Vagina (tissue), 2 donors: ENCODE measurements at places on chromosomes 16 and 17.

GRCh38 chr17:30443721-30444120, 33.5 kb upstream of the GOSR1 start:
- H3K36me3 ChIP-seq, result no peaks in the 10 kb centered on the region
- H3K4me1 ChIP-seq, result no peaks in the 10 kb centered on the region
- no peak overlapping the region for H3K27ac ChIP-seq

DNA sequence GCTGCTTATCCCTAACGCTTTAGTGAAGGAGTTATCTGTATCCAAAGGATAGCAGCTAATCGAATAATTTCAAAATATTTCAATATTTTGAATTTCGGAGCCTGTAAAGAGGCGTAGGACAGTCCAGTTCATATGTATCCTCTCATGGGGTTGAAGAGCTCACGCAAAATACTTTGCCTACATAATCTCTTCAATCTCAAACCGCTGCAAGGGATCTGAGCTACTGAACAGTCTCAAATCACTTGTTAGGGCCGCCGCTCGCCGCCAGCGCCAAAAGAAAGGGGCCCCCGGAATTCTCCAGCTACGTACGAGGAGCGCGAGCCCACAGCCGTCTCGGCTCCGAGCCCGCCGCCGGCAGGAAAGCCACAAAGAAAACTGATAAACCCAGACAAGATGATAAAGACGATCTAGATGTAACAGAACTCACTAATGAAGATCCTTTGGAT, 601 bp upstream of the RFWD3 start:
- no peak for DNase-seq
- H3K36me3 ChIP-seq, result peaks cover 14% of the 10 kb centered on the region
- peak overlapping the region; percentile 71 for H3K27ac ChIP-seq
- H3K4me1 ChIP-seq, result peaks cover 18% of the 10 kb centered on the region
- no peaks in the 10 kb centered on the region for H3K27me3 ChIP-seq

- H3K4me3 ChIP-seq, result peak overlapping the region; percentile 58
- DNase-seq, result no peak
- peaks cover 23% of the 10 kb centered on the region for H3K36me3 ChIP-seq
- H3K27ac ChIP-seq, result peak overlapping the region; percentile 91
Measured at GRCh38 chr17:17822189-17822588, 14.6 kb downstream of the SREBF1 start.

- H3K4me3 ChIP-seq, result no peak overlapping the region
- no peaks in the 10 kb centered on the region for H3K36me3 ChIP-seq
- no peak overlapping the region for H3K27ac ChIP-seq
- H3K4me1 ChIP-seq, result peaks cover 8% of the 10 kb centered on the region
- no peaks in the 10 kb centered on the region for H3K27me3 ChIP-seq
Measured at GRCh38 chr17:45949755-45950320, 49.2 kb upstream of the STH start.

DNA sequence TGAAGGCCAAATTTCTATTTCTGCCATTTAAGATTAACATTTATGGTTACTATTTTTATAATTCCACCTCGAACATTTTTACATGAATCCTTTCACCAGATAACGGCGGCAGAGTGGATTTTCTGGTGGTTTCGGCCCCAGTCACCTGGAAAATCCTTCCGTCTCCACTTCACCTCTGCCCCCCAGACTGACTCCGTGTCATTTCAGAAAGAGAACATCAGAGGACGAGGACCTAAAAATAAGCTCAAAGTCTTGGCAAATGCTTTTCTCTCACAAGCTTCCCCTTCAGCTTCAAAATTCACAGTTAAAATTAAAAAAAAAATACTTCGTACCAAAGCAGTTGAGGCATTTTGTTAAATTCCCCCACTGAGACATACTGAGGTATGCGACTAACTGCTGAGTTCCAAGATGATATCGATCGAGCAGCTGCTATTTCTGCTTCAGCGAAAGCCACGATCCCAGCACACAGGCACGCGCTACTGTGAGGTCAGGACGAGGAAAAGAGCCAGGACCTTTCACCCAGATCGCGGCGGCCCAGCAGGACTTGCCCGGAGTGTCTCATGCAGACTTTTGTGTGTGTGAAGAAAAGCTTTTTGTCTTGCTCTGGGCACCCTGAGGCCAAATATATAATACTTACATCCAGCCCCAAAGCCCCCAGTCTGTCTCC, 36.8 kb downstream of the ASPA start:
- H3K4me1 ChIP-seq, result peaks cover 11% of the 10 kb centered on the region
- no peaks in the 10 kb centered on the region for H3K27me3 ChIP-seq

DNA sequence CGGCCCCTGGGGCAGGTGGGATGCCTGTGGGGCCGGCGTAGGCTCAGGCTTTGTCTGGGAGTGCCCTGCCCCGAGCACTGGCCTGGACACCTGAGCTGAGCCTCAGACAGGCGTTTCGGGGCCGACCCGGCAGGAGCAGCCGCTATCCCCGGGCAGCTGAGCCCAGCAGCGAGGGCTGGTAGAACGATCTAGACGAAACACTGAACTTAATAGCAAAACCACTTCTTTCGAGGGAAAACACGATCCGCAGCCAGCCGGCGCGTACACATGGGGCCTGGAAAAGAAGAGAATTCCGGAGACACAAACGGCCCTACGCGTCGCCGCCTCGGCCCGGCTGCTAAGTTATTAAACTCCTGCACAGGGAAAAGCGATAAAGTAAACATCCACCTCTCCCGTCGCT, 22.0 kb upstream of the SSTR5 start:
- no peaks in the 10 kb centered on the region for H3K36me3 ChIP-seq
- no peak overlapping the region for H3K4me3 ChIP-seq
- DNase-seq, result no peak

DNA sequence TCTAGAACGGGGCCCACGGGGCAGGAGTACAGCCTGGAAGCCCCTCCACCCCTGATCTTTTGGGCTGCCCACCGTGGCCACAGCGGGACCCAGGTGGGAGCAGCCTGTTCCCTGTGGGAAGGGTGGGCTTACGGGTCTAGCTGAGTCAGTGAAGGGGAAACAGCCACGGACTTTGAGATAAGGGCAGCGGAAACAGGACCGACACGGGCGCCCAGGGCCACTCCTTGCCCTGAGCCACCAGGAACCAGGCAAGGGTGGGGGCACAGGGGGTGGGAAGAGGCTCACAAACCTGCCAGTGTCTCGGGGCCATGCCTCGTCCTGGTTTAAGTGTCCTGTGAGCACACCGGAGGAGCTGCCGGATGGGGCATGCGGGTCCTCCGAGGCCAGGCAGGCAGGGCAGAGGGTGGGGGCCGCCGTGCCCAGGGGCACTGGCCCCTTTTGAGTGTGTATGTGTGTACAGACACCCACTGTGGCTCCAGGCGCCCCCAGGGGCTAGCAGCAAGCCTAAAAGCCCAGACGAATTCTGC, 47.6 kb upstream of the PVALEF start:
- no peak overlapping the region for H3K27ac ChIP-seq
- H3K36me3 ChIP-seq, result no peaks in the 10 kb centered on the region
- no peak for DNase-seq
- H3K4me3 ChIP-seq, result no peak overlapping the region
- H3K4me1 ChIP-seq, result peaks cover 19% of the 10 kb centered on the region

- H3K27me3 ChIP-seq, result no peaks in the 10 kb centered on the region
- H3K4me1 ChIP-seq, result peaks cover 19% of the 10 kb centered on the region
- no peak overlapping the region for H3K4me3 ChIP-seq
- DNase-seq, result no peak
- no peak overlapping the region for H3K27ac ChIP-seq
- H3K36me3 ChIP-seq, result no peaks in the 10 kb centered on the region
Measured at GRCh38 chr17:28657756-28658155, 4.0 kb downstream of the SDF2 start.

DNA sequence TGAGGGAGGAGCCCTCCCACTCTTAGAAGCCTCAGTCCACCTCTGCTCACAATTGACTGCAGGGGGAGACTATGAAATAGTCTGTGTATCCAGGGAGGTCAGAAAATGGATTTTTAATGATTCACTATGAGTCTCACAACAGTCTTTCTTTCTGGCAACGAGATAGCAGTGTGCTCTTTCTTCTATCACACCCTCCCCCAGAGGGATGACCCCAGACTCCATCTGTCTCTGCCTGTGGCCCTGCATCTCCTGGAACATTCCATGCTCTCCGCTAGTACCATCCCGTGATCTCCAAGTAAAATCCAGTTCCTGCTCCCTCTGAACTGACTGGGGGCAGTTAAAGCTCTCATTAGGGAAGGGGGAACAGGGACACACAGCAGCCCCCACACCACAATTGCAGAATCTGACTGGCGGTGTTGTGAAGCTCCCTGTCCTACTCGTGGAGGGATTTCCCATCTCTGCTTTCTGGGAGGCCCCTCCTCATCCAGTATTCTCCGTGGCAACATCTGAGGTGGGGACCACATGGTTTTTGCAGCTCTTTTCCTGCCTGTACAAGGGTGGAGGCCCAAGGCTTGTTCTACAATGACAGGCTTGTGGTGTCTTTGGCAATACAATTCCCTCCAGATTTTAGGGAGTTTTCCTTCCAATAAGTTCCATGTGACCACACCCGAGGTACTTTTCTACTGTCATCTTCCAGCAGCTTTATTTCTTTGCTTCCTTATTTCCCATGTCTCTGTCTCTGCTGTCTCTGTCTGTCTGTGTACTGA, 19.4 kb downstream of the NATD1 start:
- H3K27me3 ChIP-seq, result no peaks in the 10 kb centered on the region
- no peaks in the 10 kb centered on the region for H3K36me3 ChIP-seq
- peaks cover 7% of the 10 kb centered on the region for H3K4me1 ChIP-seq
- H3K4me3 ChIP-seq, result no peak overlapping the region
- no peak overlapping the region for H3K27ac ChIP-seq

GRCh38 chr16:19123535-19124178, 9.9 kb downstream of the ITPRIPL2 start:
- H3K4me1 ChIP-seq, result peaks cover 48% of the 10 kb centered on the region
- no peak overlapping the region for H3K27ac ChIP-seq
- H3K27me3 ChIP-seq, result no peaks in the 10 kb centered on the region
- no peaks in the 10 kb centered on the region for H3K36me3 ChIP-seq
- H3K4me3 ChIP-seq, result no peak overlapping the region

DNA sequence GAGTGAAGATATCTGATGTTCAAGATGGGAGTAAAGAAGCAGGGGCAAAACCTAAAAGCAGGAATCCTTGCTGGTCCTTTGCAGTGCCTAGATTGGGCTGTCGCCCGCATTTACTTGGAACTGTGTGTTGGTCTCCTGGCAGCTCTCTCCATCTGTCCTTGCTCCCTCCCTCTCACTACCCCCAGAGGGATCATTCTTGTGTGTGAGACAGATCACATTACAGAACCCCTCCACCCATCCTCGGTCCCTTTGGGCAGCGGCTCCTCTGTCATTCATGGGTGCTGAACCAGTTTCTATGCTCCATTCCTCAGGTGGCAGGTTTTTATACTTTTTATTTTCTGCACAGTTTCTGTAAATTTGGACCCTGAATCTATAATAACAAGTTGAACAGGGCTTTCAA, 99.4 kb upstream of the MYOCD start:
- no peaks in the 10 kb centered on the region for H3K4me1 ChIP-seq
- no peaks in the 10 kb centered on the region for H3K36me3 ChIP-seq
- H3K27me3 ChIP-seq, result no peaks in the 10 kb centered on the region

GRCh38 chr17:35022536-35023063, 40.9 kb downstream of the RFFL start:
- peak overlapping the region; percentile 64 for H3K27ac ChIP-seq
- H3K27me3 ChIP-seq, result no peaks in the 10 kb centered on the region
- H3K4me3 ChIP-seq, result no peak overlapping the region
- no peak for DNase-seq
- peaks cover 15% of the 10 kb centered on the region for H3K36me3 ChIP-seq

- H3K4me3 ChIP-seq, result no peak overlapping the region
- H3K27me3 ChIP-seq, result no peaks in the 10 kb centered on the region
- no peaks in the 10 kb centered on the region for H3K36me3 ChIP-seq
- H3K4me1 ChIP-seq, result peaks cover 73% of the 10 kb centered on the region
- no peak overlapping the region for H3K27ac ChIP-seq
Measured at GRCh38 chr17:81339191-81339533, 44.1 kb upstream of the SLC38A10 start.

- no peak overlapping the region for H3K27ac ChIP-seq
- no peak overlapping the region for H3K4me3 ChIP-seq
- no peaks in the 10 kb centered on the region for H3K27me3 ChIP-seq
- DNase-seq, result no peak
- no peaks in the 10 kb centered on the region for H3K36me3 ChIP-seq
Measured at GRCh38 chr17:31490671-31491375, 99.3 kb downstream of the RAB11FIP4 start.

- no peaks in the 10 kb centered on the region for H3K4me1 ChIP-seq
- no peak for DNase-seq
Measured at GRCh38 chr17:76953946-76954345, 85.7 kb downstream of the MGAT5B start.

- H3K4me3 ChIP-seq, result no peak overlapping the region
- no peaks in the 10 kb centered on the region for H3K36me3 ChIP-seq
- DNase-seq, result no peak
- H3K27ac ChIP-seq, result peak overlapping the region; percentile 89
- H3K4me1 ChIP-seq, result peaks cover 89% of the 10 kb centered on the region
- no peaks in the 10 kb centered on the region for H3K27me3 ChIP-seq
Measured at GRCh38 chr17:57902800-57903759, 52.1 kb downstream of the CUEDC1 start.

DNA sequence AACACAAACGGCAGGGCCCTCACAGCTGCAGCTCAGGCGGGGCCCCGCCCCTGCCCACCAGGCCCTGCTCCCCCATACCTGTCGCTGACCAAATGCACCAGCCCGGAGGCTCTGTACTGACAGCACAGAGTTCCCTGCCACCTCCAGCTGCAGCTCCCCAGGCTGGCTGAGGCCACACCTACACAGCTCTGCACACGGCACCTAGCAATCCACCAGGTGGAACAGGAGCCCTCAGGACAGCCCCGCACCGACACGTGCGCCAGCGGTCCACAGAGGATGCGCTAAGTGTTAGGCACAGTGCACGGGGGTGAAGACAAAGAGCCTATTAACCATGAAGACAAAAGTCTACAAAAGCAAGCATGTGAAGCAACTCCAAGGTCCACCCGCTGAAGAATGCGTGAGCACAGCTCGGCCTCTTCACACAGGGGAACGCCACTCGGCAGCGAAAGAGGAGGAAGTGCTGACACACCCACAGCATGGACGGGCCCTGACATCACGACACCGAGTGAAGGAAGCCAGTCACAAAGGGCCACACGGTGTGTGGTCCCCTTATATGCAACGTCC, 5.4 kb downstream of the ZCCHC14 start:
- H3K4me3 ChIP-seq, result peak overlapping the region; percentile 11
- H3K4me1 ChIP-seq, result peaks cover 92% of the 10 kb centered on the region
- no peak for DNase-seq
- H3K27ac ChIP-seq, result peak overlapping the region; percentile 30
- no peaks in the 10 kb centered on the region for H3K27me3 ChIP-seq
- no peaks in the 10 kb centered on the region for H3K36me3 ChIP-seq

DNA sequence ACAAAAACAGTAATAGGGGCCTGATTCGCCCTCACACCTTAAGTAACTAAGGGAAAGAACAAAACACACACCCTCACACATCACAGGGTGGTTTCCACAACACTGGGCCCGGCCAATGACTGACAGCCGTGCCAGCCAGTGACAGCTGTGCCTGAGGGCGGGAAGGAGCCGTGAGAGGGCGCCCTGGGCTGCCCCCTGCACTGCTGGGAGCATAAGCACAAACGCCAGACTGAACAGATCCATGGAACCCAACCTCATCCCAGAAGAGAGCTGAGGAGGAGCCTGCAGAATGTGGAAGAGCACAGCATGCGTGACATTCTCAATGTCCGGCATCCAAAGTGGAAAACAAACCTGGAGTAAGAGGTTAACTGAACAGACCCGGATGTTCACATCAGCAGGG, 16.0 kb downstream of the CSNK1D start:
- no peak overlapping the region for H3K27ac ChIP-seq
- H3K4me3 ChIP-seq, result no peak overlapping the region
- DNase-seq, result no peak
- H3K4me1 ChIP-seq, result no peaks in the 10 kb centered on the region
